Stimulated activated CD4-positive, alpha-beta T cell treated with anti-CD3 and anti-CD28 coated beads, TNF-alpha, amount 100 ng/mL, for 1 hour (primary cell): ENCODE measurements at places on chromosomes 6 and 20.

GRCh38 chr6:3869284-3869631 lies 20.1 kb downstream of the FAM50B start:
- no peak for DNase-seq

DNA sequence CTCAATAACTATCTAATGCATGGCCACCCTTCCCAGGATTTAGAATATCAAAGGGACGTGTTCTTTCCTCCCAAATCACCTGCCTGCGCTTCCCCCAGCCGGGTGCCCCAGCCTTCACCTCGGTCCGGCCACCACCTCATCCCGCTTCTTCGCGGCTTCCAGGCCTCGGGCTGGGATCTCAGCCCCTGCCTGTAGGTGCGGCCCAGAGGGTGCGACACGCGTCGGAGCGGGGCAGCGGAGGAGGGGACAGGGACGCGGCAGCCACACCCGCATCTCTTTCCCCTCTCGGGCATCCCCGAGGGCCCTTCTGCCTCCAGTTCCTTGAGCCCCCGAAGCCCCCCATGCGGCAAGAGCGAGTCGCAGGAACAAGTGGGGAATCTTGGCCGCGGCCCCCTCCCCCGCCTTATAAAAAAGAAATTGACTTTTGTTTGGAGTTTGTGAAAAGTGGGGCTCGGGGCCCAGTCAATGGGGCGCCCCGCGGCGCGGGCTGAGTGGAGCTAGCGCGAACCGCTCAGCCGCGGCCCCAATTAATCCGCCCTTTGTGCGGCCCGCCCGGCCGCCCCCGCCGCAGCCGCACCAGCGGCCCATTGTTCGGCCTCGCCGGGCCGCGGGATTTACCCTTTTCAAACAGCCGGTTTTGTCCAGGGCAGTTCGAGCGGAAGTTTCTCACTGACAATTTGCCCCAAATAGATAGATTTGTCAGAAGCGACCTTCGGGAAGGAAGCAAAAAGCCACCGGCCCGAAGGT lies 8.4 kb upstream of the NR2E1 start:
- DNase-seq, result no peak

- DNase-seq, result no peak
These were observed 200.0 kb downstream of the PHACTR1 start for GRCh38 chr6:12916420-12917136.

DNA sequence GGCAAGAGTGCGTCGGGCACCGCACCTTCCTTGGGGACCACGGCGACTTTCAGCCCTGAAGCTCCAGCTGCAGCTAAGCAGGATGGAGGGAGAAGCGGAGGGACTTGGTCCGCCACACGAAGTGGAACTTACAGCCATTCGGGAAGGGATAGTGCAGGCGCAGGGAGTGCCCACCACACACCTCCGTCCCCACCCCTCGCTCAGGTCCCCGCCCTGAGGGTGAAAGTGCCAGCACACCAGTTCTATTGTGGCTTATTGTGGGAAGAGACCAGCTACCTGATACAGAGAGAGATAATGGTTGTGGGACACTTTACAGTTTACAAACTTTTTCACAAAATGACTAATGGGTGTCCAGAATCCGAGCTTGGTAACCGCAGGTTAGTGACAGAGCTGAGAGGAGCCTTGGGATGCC lies 76.1 kb downstream of the IRF4 start:
- no peak for DNase-seq

- no peak for DNase-seq
These were observed 17.4 kb downstream of the HSPA12B start for GRCh38 chr20:3749689-3750531.

- no peak for DNase-seq
These were observed 26.4 kb downstream of the LY86 start for GRCh38 chr6:6614983-6615349.
